ENCODE measurements at places on chromosomes 16 and 17. TPM values are rescaled to one million over a fixed set of nuclear protein-coding genes. Genes with fewer than 3 reads are reported as not detected.
A peak's percentile ranks its signal among the peaks of the same experiment; 100 is the strongest.

FBXL16 gene
- 0.32 TPM for total RNA-seq

GRCh38 chr17:40360091-40360490, 4.4 kb downstream of the GJD3 start:
- no peak overlapping the region for H3K4me3 ChIP-seq
- H3K27me3 ChIP-seq = no peaks in the 10 kb centered on the region
- peaks cover 21% of the 10 kb centered on the region for H3K4me1 ChIP-seq
- peaks cover 5% of the 10 kb centered on the region for H3K36me3 ChIP-seq
- DNase-seq = no peak

DNA sequence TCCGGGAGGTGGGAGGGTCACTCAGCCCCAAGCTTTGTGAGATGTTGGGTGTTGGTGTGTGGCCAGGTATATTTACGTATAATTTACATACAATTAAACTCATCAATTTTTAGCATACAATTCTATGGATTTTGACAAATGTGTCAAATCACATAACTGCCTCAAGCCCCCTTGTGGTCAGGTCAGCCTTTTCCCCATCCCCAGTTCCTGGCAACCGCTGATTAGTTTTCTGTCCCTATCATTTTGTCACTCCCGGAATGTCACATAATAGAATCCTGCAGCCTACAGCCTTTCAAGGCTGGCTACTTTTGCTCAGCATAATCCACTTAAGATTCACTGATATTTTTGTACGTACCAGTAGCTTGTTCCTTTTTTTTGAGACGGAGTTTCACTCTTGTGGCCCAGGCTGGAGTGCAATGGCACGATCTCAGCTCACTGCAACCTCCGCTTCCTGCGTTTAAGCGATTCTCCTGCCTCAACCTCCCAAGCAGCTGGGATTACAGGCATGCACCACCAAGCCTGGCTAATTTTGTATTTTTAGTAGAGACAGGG, 19.3 kb upstream of the RAI1 start:
- no peaks in the 10 kb centered on the region for H3K36me3 ChIP-seq
- H3K27me3 ChIP-seq = peaks cover 4% of the 10 kb centered on the region
- H3K27ac ChIP-seq = no peak overlapping the region
- peaks cover 8% of the 10 kb centered on the region for H3K4me1 ChIP-seq

DNA sequence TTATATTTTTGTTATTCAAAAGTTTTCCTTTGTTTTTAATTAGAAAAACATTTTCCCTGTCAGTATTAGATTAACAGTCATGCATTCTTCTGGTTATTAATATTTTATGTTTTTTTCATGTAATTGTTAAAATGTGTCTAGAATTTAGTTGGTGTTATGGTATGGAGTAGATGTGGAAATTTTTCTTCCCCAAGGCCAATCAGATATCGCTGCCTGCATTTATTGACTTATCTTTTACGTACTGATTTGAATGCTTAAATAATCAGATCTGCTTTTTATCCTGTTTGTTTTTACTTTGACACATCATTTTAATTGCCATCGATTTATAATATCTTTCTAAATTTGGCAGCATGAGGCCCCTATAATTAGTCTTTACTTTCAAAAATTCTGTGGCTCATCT, 13.6 kb downstream of the FTO start:
- peaks cover 6% of the 10 kb centered on the region for H3K4me1 ChIP-seq
- H3K27ac ChIP-seq = no peak overlapping the region
- no peaks in the 10 kb centered on the region for H3K27me3 ChIP-seq
- DNase-seq = no peak
- H3K4me3 ChIP-seq = no peak overlapping the region

DNA sequence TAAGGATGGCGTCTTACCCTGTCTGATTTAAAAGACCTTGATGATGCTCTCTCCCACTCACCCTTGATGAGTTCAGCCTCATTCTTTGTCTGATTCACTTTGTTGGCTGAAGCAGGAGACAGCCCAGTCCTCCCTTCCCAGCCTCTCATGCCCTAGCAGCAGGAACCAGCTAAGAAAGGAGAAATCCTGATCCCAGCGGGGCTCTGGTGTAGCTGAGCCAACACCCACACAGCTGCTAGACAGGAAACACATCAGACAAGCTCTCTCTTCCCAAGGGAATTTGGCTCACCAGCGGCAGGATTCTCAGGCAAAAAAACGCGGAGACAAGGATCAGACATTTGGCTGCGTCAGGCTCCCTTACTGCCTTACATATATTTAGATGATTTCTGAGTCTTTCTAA, 211.5 kb downstream of the CDH11 start:
- no peaks in the 10 kb centered on the region for H3K27me3 ChIP-seq
- peak overlapping the region; percentile 95 for H3K27ac ChIP-seq
- peak overlapping the region; percentile 48 for H3K4me3 ChIP-seq
- DNase-seq = peak; percentile 90

- no peaks in the 10 kb centered on the region for H3K36me3 ChIP-seq
- no peak overlapping the region for H3K4me3 ChIP-seq
- DNase-seq = no peak
- H3K27ac ChIP-seq = no peak overlapping the region
- H3K27me3 ChIP-seq = no peaks in the 10 kb centered on the region
Measured at GRCh38 chr16:25875956-25876598, 184.3 kb downstream of the HS3ST4 start.

BFAR gene
- total RNA-seq = 78.2 TPM

DNA sequence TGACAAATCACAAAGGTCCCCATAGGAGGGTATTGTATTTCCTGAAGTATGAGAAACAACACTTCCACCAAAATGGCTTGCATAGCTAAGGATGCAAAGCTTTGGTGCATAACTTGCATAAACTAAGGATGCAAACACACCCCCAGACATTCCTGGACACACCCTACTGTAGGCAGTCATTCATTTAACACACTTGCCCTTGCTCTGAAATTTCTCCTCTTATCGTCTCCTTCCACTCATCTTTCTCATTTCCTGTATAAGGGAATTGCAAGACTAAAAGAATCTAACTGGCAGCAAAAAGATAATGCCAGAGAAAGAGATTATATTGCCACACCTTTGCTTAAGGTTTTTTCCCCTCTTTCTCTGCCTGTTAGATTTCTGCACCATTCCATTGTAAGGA, 28.3 kb downstream of the CHD9 start:
- H3K4me1 ChIP-seq = peaks cover 92% of the 10 kb centered on the region
- no peaks in the 10 kb centered on the region for H3K27me3 ChIP-seq
- H3K4me3 ChIP-seq = no peak overlapping the region
- DNase-seq = no peak
- H3K36me3 ChIP-seq = no peaks in the 10 kb centered on the region
- peak overlapping the region; percentile 87 for H3K27ac ChIP-seq

GRCh38 chr17:10286324-10286723, 86.5 kb downstream of the MYH13 start:
- H3K27me3 ChIP-seq = peaks cover 3% of the 10 kb centered on the region
- H3K27ac ChIP-seq = no peak overlapping the region
- peak; percentile 38 for DNase-seq
- H3K4me3 ChIP-seq = no peak overlapping the region
- H3K4me1 ChIP-seq = no peaks in the 10 kb centered on the region

Measured in osteocyte (in vitro differentiated cells).